Right renal pelvis (tissue), 4 donors: ENCODE measurements at places on chromosomes 11 and 22.
A peak's percentile ranks its signal among the peaks of the same experiment; 100 is the strongest.

- DNase-seq, result no peak
Observed at GRCh38 chr11:40241524-40242051, 1217.9 kb downstream of the LRRC4C start.

DNA sequence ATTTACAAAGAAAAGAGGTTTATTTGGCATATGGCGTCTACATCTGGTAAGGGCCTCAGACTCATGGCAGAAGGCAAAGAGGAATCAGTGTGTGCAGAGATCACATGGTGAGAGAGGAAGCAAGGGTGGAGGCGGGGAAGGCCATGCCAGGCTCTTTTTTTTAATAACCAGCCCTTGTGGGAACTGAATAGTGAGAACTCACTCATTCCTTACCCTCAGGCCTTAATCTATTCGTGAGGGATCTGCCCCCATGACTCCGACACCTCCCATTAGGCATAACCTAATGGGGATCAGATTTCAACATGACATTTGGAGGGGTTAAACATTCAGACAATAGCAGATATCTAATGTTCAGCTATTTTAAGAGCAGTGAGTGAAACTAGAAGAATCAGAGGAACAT is 55.7 kb downstream of the ATM start:
- no peak for DNase-seq

DNA sequence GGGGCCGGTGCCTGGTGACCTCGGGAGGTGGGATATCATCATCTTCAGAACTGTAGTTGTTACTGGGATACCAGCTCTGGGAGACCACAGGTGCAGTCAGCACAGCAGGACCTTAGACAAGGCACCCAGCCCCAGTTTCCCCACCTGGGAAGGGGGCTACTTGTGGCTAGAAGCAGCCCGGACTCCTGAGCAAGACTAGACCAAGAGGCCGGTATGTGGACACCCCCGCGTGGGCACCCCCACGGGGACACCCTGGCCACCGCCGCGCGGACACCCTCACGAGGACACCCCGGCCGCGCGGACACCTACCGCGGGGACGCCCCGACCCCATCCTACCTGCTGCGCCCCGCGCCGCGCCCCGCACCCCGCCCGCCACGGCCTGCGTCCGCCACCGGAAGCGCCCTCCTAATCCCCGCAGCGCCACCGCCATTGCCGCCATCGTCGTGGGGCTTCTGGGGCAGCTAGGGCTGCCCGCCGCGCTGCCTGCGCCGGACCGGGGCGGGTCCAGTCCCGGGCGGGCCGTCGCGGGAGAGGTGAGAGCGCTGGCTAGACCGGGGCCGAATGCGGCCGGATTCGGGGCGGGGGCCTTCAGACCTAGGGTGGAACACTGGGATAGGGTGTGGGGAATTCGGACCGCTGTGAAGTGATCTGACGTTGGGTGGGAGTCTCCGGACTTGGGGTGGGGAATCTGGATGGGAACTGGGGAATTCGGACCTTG is at the start of the genes COMT and TXNRD2:
Gene COMT, plus strand, starts transcription at position 408 of the 718 bp plus-strand sequence. CDS start 20,755 bp downstream, outside the sequence.
Gene TXNRD2, minus strand, starts transcription at position 454 of the 718 bp plus-strand sequence. Its CDS starts 15 bp downstream, at position 439.
- DNase-seq, result no peak

GRCh38 chr11:31477528-31478222 is 31.7 kb downstream of the IMMP1L start:
- no peak for DNase-seq

DNA sequence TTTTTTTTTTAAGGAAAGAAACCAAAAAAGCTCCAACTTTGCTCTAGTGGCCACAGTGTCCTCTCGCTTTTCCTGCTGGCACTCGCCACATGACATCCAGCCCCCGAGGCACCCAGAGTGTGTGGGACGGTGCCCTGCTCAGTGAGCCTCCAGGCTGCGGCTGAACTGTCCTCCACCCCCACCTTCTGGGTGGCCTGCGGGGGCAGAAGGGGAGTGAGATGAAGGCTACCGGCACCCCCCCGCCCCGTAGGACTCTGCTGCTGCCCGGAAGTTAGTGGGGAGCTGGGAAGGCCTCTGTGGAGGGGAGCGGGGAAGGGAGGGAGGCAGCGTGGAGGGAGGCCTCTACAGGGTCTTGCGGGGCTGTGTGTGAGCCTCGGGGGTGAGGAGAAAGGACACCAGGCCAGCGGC is 264.4 kb downstream of the CTTN start:
- DNase-seq, result no peak

DNA sequence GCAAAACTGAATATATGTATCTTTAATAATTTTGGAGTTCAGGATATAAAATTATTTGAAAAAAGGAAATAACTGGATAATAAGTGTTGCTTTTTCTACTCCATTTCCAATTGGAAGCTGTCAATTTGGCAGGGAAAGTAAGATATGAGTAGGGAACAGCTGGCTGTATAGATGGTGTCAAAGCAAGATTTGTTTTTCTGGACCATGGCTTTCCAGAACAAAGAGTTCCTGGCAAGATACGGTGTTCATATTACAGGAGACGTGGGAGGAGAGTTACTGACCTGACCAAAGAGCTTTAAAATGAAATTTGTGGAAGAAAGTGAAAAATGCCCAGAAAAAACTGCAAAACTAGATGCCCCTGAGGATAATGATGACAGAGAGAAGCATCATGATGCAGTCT is 442.7 kb upstream of the KIRREL3 start:
- no peak for DNase-seq

GRCh38 chr11:122085712-122086111 is 30.3 kb downstream of the BLID start:
- DNase-seq, result no peak

DNA sequence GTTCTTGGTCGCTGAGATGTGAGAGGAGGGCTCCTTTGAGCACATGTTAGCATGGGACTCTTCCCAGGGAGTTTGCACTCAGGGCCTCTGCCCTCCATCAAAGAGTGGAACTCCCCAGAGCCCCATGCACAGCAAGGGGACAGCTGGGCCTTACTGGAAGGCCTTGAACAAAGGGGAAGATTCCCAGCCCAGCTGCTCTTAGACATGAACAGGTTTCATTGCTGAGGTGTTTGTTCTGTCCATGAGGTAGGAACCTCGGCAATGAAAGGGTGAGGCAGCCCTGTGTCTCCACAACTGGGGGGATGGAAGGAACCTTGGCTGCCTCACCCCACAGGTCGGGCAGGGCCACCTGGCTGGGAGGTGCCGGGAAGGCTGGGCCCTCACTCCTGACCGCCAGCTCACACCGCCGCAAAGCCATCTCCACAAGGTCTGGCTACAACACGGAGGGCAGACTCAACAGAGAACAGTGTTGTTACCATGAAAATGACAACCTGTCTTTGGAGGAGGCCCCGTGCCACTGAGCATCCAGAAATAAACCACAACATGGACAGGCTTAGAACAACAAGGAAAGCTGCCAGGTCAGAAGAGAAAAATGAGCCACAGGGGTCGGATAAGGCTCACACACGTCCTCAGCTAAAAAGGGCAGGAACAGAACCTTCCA is 3.2 kb downstream of the DERL3 start:
- no peak for DNase-seq

DNA sequence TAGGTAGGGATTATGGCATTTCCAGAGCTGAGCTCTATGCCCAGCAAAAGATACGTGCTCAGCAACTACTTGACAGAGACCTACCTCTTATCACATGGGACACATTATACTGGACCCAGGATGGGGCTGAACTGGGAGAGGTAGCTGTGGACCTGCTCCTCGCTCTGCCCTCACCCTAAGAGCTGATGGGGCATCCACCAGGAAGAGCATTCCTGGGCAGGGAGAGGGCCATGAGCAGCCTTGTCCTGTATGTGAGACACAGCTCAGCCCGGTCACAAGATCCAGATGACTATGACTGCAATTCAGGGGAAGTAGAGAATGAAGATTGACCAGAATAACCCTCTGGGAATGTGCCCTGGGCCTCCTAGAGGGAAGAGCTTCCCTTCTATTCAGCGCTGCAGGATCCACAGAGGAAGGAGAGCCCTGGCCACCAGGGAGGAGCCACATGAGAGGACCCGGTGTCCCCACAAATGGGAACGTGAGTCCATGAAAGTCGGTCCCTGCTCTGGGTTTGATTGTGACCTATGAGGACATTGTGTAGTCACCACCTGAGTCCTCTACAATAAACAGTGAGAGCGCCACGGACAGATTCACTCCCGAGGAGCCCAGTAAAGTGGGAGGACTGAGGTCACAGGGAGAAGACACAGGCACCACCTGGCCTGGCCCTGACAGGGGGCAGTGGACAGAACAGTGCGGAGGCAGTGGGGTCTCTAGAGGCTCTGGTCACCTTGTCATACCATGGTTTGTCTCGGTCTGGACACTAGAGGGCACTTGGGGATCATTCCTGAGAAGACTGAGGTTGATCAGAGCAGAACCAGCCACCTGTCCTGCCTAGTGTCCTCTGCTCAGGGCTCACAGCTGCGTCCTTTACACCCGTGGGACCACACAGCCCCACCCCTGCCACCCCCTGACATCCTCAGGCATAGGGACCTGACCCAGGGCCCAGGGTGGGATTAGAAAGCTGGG is 99.5 kb downstream of the ZNF280B start:
- DNase-seq, result no peak

DNA sequence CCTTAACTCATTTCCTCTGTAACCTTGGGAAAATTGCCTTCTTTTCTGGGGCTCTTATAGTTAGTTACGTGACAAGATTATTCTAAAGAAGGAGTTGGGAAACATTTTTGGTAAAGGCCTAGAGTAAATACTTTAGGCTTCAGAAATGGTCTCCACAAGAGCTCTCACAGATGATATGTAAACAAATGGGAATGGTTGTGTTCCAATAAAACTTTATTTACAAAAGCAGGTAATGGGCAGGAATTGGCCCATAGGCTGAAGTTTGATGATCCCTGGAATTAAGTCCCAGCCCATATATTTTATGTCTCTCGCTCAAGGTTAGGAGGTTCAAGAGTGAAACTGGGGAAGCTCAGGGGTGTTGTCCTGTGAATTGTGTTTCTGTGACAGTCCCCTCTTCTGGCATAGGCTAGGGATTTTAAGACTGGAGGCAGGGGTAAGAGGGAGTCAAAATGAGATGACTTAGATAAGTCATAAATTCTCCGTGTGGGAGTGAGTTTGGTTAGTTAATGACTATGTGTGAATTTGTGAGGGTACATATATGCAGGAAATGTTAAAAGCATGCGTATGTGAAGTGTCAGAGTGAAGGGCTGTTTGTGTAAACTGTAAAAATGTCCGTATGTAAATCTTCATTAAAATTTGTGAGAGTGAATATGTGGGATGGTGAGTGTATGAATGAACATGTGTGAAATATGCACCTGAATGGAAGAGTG is 7.4 kb upstream of the OR52B4 start:
- no peak for DNase-seq

DNA sequence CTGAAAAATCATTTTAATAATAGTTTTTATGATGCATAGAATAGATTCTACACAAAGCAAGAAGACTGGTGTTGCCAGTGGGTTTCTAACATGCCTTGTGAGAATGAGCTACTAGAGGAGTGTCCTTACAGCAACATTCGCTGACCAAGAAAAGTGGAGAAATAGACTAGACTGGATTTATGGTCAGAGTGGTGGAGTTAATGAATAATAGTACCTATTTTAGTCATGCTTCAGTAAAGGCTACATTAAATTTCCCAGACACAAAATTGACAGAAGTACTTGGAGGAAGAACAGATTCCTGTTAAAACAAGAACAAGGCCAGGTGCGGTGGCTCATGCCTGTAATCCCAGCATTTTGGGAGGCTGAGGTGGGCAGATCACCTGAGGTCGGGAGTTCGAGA is 539.2 kb downstream of the ETS1 start:
- DNase-seq, result no peak

DNA sequence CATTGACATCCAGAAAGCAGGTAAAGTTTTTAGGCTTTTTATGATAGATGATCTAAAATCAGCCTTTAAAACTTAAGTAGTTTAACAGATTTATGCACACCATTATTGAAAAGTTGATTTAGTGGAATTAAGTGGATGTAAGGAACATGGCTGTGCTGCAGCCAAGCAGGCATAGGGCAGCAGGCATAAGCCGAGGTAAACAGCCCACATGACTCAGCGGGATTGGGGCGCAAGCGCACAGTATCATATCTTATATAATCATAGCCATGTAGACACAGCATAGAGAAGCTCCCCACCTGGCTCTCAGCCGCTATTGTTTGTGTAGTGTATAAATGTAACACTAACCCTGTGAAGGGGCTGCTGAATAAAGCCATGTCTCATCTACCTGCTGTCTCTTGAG is 157.5 kb downstream of the WNT11 start:
- DNase-seq, result no peak

- DNase-seq, result no peak
Observed at GRCh38 chr11:132471466-132471865, 1060.8 kb downstream of the OPCML start.

- DNase-seq, result peak; percentile 81
Observed at GRCh38 chr11:43358801-43359421, at the start of gene TTC17. Gene TTC17 (plus strand): TSS chr11:43358920. CDS start chr11:43358955, 35 bp downstream.

DNA sequence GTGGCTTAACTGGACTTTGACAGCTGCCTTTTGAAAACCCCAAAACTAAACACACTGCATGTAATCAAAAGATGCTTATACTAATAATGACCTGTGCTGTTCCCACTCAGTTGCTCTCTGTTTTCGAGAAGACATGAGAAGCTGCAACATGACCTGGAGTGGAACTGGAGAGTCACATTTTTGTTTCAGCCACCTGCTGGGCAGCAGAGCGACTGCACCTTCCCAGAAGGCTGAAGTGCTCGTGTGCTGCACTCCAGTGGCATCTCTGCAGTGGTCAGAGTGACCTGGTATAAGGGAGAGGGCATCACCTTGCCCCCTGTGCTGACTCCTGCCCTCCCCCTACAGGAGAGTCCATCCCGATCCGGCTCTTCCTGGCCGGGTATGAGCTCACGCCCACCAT is 8.6 kb downstream of the THYN1 start:
- no peak for DNase-seq

GRCh38 chr11:60972182-60973030 is 926 bp downstream of the CD6 start:
- no peak for DNase-seq

- no peak for DNase-seq
Observed at GRCh38 chr22:37187552-37187890, 526 bp downstream of the C1QTNF6 start.

DNA sequence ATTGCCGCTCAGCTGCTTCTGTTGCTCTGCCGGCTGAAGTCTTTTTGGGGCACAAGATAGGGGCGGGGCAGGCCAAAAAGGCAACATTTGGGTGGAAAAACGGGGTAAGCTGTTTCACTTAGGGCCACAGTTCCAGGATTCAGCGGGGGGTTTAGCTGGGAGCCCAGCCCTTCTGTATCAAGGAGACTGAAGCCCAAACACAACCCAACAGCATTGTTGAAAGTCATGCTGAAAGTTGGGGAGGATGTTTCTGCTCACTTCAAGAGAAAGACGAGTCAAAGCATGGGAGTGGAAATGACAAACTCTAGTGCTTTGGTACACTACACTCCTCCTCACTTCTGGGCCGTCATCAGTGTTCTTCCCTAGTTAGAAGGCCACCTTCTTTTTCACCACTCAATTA is 56.1 kb upstream of the GNAZ start:
- no peak for DNase-seq

DNA sequence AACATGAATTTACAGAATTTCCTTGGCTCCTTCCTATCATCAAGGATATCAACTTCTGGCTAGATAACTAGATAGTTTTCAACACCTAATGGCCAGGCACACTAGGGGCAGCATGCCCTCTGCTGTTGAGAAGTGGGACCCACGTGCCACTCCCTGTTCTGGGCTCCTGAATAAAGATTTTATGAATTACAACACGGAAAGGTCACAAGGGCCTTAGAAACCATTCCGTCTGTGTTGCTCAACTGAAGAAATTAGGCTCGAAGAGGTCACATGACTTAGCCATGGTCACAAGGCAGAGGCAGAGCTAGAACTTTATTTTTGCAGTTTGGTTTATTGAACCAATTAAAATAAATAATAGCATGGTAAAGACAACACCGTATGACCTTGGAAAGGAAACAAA is 36.0 kb downstream of the PRCP start:
- no peak for DNase-seq

- no peak for DNase-seq
Observed at GRCh38 chr11:60756307-60757032, at the start of gene MS4A15. Gene MS4A15 (plus strand): TSS chr11:60756867. CDS start chr11:60763734, 6,867 bp downstream.

- no peak for DNase-seq
Observed at GRCh38 chr11:95104856-95105255, 15.2 kb downstream of the ENDOD1 start.
